ENCODE measurements at places on chromosomes 7 and 10. TPM values are rescaled to one million over a fixed set of nuclear protein-coding genes. Genes with fewer than 3 reads are reported as not detected.

DNA sequence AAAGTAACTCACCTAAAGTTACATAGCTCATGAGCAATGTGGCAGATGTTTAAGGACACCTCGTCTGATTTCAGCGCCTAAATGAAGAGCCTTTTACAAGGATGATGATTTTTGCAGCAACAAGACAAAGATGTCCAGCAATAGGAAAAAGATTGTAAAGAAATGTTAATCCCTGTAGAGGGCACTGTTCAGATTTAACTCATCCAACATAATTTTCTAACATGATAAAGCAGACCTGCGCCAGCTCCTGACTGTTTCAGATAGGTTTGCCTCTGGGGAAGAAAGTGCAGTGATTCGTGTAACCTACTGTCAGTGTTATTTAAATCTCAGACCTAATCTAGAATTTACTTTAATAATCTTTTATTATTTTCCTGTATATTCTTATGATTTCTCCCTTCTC, 595.2 kb downstream of the AUTS2 start:
- H3K27ac ChIP-seq, result no peak overlapping the region
- no peaks in the 10 kb centered on the region for H3K27me3 ChIP-seq
- H3K4me1 ChIP-seq, result peaks cover 3% of the 10 kb centered on the region
- DNase-seq, result no peak
- H3K4me3 ChIP-seq, result no peak overlapping the region
- H3K36me3 ChIP-seq, result no peaks in the 10 kb centered on the region

DNA sequence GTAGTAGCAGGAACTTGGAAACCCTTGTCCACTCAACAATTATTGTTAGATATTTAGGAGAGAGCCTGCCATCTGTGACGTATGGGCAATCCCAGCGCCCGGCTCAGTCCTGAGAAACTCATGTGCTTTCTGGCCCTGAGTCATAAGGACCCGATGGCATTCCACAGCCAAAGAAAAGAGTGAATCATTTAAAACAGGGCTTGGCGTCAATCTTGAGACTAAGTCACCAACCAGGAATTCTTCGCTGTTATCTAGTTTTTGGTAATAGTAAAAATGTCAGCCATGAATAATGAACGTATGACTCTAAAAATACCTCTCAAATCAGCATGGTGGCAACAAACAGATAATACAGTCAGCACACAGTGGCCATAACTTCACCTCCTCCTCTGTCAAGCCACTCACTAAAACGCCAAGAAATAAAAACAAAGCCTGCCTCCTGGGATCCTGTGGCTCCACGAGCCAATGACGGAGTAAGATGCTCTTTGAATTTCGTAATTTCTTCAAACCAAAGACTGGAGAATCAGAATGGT, 140.8 kb downstream of the ADAM12 start:
- H3K4me1 ChIP-seq, result no peaks in the 10 kb centered on the region
- no peaks in the 10 kb centered on the region for H3K27me3 ChIP-seq
- no peak for DNase-seq
- H3K27ac ChIP-seq, result no peak overlapping the region
- no peaks in the 10 kb centered on the region for H3K36me3 ChIP-seq

- H3K4me1 ChIP-seq, result no peaks in the 10 kb centered on the region
- no peaks in the 10 kb centered on the region for H3K27me3 ChIP-seq
- H3K36me3 ChIP-seq, result no peaks in the 10 kb centered on the region
- H3K27ac ChIP-seq, result no peak overlapping the region
These were observed 83.6 kb downstream of the DNAJC1 start for GRCh38 chr10:21919906-21920305.

GRCh38 chr7:85474234-85474633, 287.4 kb upstream of the SEMA3D start:
- H3K4me3 ChIP-seq, result no peak overlapping the region

DNA sequence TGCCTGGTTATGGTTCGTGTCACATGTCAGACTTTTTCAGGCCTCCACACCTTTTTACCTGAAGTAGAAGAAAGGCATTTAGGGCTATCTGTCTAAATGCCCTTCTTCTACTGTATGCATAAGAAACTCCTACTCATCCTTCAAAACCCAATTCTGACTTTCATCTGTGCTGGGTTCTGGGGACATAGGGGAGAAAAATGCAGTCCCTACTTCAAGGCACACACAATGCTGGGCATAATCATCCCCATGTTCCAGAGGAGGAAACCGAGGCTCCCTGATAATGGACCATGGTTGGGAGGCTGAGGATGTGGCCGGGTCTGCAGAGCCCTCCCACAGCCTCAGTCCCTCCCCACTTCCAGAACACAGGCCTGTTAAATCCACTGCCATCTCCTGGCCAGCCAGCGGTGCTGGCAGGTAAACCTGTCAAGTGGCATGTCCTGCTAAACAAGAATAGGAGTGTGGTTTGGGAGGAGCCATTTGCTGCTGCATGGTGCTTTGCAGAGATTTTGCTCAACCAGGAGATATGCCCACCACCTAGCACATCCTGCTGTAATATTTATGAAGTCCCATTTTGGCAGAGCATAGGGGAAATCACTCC, 32.0 kb downstream of the GRID1 start:
- H3K27me3 ChIP-seq, result no peaks in the 10 kb centered on the region
- H3K4me1 ChIP-seq, result no peaks in the 10 kb centered on the region
- H3K27ac ChIP-seq, result no peak overlapping the region
- no peak overlapping the region for H3K4me3 ChIP-seq
- no peaks in the 10 kb centered on the region for H3K36me3 ChIP-seq

DNA sequence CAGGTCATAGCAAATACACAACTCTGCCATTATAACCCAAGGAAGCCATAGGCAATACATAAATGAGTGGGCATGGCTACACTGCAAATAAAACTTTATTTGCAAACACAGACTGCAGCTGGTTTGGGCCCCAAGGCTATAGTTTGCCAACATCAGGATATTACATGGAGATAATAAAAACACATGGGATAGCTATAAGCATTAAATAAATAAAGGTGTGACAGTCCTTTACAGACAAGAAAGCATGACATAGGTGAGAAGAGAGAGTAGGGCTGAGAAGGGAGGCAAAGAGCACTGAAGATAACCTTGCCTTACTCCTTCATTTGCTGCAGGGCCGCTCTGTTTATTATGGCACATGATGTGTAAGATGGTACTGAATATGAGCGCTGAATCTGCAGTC, 135.1 kb upstream of the GHITM start:
- H3K27ac ChIP-seq, result no peak overlapping the region
- no peak for DNase-seq
- no peaks in the 10 kb centered on the region for H3K27me3 ChIP-seq
- H3K4me3 ChIP-seq, result no peak overlapping the region
- H3K4me1 ChIP-seq, result no peaks in the 10 kb centered on the region

The NPY gene
- not detected for total RNA-seq

- no peak for DNase-seq
- no peak overlapping the region for H3K4me3 ChIP-seq
- peaks cover 15% of the 10 kb centered on the region for H3K4me1 ChIP-seq
- no peaks in the 10 kb centered on the region for H3K27me3 ChIP-seq
- H3K27ac ChIP-seq, result no peak overlapping the region
- no peaks in the 10 kb centered on the region for H3K36me3 ChIP-seq
These were observed 747.1 kb upstream of the GALNT17 start for GRCh38 chr7:70384891-70385290.

The ECHDC3 gene
- total RNA-seq, result 10.1 TPM

DNA sequence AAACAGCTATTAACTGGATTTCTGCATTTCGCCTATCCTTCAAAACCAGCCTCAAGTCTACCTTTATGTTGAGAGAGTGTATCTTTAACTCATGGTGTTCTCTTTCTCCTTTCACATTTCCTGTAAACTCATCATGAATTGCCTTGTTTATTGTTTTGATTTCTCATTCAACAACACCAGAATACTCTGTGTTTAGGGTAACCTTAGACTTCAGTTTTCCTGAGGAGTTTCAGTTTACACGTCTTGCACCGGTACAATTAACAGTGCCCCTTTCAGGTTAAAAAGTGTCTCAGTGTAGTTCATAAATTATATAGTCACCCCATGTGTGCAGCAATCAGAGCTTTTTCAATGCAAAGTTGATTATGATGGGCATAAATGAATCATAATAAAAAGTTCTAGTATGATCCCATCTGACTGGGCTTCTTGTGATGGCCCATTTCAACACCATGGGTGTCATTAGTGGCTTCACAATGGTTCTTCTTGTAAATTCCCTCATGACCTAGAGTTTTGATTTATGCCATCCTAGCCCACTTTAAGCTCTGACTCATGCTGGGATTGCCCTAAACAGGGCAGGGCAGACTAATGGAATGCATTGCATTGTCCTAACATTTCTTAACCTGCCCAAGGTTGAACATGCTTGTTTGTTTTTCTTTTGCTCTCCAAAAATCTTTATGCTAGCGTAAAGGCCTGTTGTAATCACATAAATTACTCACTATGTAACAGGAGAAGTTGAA, 22.0 kb downstream of the ITGB8 start:
- no peak overlapping the region for H3K27ac ChIP-seq
- no peaks in the 10 kb centered on the region for H3K36me3 ChIP-seq
- no peak overlapping the region for H3K4me3 ChIP-seq
- no peak for DNase-seq
- peaks cover 9% of the 10 kb centered on the region for H3K4me1 ChIP-seq

GRCh38 chr10:113264333-113265131, 288.3 kb upstream of the HABP2 start:
- H3K36me3 ChIP-seq, result no peaks in the 10 kb centered on the region
- H3K4me3 ChIP-seq, result no peak overlapping the region

- H3K36me3 ChIP-seq, result no peaks in the 10 kb centered on the region
- H3K4me3 ChIP-seq, result no peak overlapping the region
- DNase-seq, result no peak
- no peak overlapping the region for H3K27ac ChIP-seq
- no peaks in the 10 kb centered on the region for H3K27me3 ChIP-seq
These were observed 223.3 kb downstream of the TWIST1 start for GRCh38 chr7:18894155-18894554.

DNA sequence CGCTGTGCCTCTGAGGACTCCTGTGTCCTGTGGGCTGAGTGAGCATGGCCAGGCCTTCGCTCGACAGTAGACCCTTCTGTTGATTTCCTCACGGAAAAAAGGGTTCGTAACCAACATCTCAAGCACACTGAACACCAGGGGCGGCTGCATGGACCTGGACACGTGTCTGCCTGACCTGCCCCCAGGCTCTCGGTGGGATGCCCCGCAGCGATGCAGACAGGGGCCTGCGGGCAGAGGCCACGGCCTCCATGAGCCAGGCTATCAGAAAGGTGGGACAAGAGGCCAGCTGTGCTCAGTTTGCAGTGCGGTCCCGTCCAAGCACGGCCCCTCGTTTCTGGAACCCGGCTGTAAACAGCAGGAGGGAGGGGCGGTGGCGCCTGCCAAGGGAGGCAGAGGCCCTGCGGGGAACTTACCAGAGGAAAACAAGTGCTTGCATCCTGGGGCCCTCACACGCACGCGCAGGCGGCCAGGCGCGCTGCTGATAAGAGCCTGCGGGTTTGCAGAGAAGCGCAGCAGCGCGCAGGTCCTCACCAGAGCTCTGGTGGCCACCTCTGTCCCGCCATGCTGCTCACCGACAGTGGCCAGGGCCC, 10.6 kb downstream of the GPR146 start:
- H3K4me1 ChIP-seq, result peaks cover 38% of the 10 kb centered on the region
- H3K36me3 ChIP-seq, result no peaks in the 10 kb centered on the region
- DNase-seq, result no peak
- no peaks in the 10 kb centered on the region for H3K27me3 ChIP-seq

- H3K36me3 ChIP-seq, result no peaks in the 10 kb centered on the region
- H3K4me1 ChIP-seq, result peaks cover 8% of the 10 kb centered on the region
- no peak for DNase-seq
These were observed 534 bp downstream of the FZD9 start for GRCh38 chr7:73433924-73434700.

DNA sequence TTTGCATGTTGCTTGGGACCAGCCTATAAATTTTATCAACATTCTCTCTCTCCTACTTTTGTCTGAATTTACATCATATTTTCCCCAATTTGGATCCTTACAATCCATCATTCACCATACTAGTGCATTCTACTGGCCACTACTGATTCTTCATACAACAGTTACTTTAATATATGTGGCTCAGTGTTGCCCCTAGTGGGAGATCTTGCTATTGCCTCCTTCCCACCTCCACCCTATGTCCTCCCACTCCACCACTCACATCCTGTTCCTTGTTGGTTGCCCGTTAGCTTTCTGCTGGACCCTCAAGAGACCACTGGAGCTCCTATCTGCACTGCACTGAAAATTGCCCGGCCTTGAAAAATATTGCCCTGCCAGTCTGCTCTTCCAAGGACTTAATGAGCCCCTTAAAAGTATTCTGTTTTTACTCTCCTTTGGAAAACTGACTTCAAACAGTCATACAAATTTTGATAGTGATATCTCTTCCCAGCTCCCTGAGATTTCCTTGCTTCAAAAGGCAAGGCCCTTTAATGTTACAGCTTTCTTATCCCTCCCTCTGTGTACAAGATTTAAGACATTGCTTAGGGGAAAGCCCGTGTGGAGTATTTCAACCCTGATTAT, 243.2 kb upstream of the TMEM229A start:
- peak; percentile 61 for DNase-seq
- no peaks in the 10 kb centered on the region for H3K27me3 ChIP-seq
- H3K4me3 ChIP-seq, result no peak overlapping the region
- no peaks in the 10 kb centered on the region for H3K4me1 ChIP-seq
- no peaks in the 10 kb centered on the region for H3K36me3 ChIP-seq
- H3K27ac ChIP-seq, result no peak overlapping the region

GRCh38 chr7:82675396-82675795, 231.8 kb upstream of the CACNA2D1 start:
- H3K4me1 ChIP-seq, result no peaks in the 10 kb centered on the region
- no peaks in the 10 kb centered on the region for H3K36me3 ChIP-seq
- DNase-seq, result no peak
- no peak overlapping the region for H3K4me3 ChIP-seq
- H3K27ac ChIP-seq, result no peak overlapping the region
- H3K27me3 ChIP-seq, result no peaks in the 10 kb centered on the region

DNA sequence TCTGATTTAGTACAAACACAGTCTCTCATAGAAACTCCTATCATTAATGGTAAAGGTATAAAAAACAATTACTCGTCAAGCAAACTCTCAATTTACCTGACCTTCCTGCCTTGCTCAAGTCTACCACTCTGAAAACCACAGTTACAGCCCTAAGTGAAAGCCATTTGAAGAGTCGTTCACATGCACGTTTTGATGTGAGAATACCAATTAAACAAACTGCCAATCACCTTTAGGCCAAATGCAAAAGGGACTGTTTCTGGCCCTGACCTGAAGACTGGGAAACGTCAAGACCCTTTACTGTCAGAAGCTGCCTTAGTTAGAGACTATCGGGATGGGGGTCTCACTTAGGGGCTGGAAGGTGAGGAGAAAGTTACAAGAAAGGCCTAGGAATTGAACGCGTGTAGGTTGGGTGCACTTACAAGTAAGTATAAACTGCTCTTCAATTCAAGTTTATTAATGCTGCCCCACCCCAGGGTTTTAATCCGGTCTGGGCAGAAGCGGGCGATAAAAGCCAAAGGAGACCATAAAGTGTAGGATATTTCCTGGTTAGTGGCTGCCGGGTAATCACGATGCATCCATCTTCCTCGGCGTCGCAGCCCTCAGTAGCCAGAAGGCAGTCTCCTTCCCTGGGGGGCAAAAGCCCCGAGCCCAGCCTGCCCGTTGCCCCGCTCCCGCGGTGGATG, 935 bp downstream of the TM9SF3 start:
- DNase-seq, result peak; percentile 10
